ENCODE measurements at places on chromosomes 16 and 17.

- no peak for DNase-seq
Observed at GRCh38 chr17:72046643-72047612, 73.9 kb upstream of the SOX9 start.

DNA sequence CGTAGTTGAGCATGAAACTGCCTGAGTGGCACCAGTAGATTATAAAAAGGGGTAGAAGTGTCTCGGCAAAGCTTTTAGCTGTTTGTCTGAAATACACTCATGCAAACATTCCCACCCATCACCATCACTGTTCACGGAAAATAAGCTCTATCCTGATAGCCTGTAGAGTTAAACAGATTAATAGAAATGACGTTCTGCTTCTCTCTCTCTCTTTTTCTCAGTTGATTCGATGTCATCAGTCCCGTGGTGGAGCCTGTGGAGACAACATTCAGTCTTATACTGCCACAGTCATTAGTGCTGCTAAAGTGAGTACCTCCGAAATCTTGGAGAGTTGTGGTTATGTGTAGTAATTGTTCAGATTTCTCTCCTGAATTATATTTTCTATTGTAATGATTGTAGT lies 224.7 kb downstream of the BCAS3 start:
- DNase-seq = no peak

DNA sequence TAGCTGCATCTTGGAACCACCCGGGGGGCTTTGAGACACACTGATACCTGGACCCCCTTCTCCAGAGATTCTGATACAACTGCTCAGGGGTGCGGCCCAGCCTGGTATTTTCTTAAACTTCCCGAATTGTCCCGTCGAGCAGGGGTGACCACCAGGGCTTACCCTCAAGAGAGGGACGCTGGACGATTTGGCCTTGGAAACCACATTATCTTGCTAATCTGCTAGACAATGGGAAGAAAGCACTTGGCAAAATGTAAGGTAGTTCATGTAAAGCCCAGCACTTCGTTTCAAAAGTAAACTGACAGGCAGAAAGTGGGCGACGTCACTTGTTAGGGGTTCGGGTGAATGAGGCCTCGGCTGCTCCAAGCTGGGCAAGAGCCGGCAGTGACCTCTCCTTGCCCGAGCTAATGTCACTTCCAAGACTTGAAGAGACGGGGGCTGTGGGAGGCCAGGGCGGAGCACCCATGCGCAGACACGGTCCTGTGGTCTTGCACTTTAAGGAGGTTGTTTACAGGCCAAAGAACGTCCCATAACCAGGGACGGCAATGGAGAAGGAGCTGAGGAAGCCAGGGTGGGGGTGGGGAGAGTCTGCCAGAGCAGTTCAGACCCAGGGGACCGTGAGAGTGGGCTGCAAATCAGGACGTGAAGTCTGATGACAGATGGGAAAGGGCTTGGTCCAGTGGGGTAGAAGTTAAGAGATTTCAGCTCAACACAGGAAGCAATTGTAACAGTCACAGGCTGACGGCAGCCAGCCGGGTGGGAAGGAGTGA lies 152.7 kb upstream of the GSE1 start:
- DNase-seq = no peak

DNA sequence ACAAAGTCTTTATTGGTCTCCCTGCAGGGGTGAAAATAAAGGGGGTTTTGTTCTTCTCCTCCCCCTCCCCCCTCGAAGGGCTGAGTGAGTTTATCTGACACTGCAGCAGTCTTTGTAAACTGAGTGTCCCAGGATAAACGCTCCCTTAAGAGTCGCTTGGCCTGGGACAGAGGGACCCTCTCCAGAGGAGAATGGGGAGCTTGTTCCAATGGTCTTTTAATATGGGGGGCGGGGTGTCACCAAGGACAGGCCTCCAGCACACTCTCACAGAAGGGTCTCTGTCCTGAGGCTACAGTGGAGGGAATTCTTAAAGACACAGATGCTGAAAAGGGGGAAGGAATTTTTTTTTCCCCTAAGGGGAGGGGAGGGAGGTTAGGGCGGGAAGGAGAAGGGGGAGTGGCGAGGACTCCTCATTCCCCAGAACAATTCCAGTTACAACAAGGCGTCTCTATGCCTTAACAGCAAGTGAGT lies 455.5 kb downstream of the SOX9 start:
- DNase-seq = no peak

DNA sequence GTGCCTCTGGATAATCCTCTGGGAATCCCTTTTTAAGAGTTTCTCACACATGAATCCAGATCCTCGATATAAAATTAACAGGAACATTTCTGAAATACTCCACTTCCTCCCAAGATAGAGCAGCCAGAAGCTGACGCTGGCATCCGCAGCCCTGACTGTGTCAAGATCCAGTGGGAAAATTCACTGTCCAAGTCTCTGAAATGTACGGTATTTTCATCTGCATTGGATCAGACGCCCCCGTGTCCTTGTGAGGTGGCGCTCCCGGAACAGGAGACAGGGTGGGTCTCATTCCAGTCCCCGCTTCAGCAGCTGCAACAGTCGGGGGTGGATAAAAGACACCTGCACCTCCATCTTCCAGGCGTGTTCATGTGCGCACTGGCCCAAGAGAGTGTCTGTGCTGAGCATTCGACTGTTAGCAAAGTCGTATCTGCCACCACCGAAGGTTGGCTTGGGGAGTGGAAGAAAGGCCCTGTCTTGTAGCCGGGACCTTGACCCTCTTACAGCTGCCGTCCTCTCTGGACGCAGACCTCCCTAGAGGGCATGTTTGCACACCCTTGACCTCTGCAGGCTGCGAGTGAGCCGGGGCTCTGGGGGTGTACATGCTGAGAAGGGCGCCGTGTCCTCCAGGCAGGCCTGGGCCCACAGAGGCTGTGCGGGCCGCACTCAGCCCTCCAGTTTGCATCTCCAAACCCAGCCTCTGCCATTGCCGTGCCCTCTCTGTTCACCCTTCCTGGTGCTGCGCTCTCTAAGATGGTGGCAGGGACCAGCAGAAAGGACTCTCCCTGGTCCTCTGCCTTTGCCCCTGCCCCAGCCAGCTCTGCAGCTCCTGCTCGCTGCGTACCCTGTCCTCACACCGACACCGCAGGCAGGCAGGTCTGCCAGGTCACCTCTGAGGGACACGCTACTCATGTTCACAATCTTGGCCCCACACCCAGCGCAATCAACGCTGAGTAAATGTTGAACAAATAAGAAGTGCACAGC lies 72.0 kb upstream of the CHMP6 start:
- no peak for DNase-seq

DNA sequence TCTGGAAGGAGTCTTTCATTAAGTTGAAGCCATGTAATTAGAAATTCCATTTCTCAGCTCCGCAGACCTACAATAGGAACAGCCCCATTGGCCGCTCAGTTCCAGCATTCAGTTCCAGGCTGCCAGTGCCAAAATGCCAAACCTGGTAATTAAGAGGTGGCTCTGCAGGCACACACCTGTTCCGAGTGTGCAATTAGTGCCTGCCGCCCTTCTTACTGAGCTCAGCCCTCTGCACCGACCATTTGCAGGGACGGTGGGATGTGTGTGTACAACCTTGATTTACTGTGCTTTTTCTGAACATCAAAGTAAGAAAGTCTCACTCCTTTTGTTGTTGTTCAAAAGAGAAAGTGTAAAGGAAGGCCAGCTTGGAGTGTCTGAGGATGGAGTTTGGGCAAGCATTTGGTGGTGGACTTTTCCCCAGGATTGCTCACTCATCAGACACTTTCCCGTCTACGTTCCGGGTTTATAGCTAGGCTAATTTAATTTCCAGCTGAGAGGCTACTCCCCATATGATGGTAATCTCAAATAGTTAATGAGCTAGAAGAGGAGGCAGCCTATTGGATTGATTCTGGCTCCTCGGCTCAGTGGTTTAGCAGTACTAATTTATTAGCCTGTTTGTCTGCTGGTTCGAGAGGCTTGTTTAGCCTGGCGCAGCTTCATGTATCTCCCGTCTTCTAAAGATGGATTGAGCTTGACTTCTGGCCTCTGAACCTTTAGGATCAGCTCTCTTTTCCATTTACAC lies 20.0 kb downstream of the HS3ST3B1 start:
- DNase-seq = no peak

DNA sequence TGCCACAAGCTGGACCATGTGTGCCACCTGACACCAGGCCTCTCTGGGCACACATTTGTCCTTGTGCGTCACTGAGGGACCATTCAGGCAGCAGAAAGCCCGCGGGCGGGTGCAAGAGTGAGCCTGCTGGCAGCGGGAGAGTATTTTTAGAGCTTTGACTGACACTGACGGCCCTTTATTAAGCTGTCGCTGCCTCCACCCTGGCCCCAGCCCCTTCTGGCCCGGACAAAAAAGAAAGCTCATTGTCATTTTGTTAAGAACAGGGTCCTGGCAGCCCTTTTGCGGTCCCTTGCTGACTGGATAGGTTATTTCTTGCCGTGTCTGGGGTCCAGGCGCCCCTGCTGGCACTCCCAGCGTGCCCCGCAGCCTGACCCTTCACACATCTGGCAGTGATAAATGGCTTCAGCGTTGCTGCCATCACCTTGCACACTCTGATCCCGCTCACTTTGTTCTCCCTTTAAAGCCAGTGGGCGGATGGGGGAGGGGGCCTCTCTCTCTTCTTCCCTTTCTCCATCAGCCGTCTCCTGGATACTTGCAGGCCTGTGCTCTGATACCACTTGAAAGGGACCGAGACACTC lies 78.4 kb upstream of the NKD1 start:
- DNase-seq = no peak

DNA sequence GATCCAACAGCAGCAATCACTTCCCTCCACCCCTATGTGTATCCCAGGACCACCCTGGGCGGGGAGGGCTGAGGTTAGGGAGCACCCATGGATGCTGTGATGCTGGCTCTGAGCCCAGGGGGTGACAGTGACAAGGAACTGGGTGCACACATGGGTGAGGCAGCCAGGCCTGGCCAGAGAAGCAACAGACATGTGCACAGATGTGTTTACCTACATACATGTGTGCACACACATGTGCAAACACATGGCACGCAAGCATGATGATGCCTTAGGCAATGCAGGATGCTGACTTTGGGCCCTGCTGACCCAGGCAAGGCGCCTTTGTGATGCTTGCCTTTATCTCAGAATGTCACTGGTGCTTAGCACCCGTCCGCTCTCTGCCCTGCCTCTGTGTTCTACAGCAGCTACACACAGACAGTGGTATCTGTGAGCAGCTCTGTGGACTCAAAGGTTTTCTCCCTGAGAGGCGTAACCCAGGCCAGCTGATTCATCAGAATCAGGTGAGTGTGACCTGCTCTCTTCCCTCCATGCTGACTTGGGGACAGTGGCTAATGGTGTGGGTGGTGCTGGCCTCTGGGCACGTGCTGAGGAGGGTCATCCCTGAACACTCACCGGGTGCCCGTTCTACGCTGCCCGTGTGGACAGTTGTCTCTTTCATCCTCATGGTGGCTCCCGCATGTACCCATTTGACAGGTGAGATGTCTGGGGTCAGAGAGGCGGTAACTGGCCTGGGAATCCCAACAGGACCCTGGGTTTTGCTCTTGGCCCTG lies 38.5 kb upstream of the KSR1 start:
- no peak for DNase-seq

GRCh38 chr17:5902181-5903140 lies 167.7 kb upstream of the WSCD1 start:
- no peak for DNase-seq

DNA sequence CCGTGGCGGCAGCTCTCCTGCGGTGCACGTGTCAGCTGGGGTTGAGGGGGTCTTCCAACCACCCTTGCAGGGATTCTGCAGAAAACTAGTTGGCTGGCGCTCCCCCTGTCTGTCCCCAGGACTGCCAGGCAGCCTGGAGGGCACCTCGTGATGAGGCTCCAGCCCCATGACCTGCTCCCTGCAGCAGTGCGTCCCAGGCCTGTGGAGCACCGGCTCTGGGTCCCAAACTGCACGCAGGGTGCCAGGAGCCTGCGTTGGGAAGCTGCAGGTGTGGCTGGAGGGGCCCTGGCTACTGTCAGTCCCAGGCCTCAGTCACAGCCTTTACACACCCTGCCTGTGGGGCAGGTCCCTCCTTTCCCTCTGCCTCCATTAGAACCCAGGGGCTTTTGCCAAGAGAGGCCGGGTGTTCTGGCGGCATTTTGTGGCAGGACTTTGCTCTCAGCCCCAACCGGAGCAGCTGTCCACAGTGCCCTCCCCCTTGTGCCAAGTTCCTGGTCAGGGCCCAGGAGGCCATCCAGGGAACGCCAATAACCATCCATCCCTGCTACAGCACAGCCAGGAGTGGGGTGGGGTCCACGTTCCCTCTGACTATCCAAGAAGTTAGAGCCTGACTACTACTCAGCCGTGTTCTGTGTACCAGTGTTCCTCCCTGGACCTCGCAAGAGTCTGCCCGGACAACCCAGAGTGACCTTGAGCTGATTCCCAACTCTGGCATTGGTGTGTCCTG lies 9.2 kb downstream of the CHMP6 start:
- DNase-seq = no peak
